ENCODE measurements at places on chromosomes 7 and 10. TPM values are rescaled to one million over a fixed set of nuclear protein-coding genes. Genes with fewer than 3 reads are reported as not detected.

PSD gene
- total RNA-seq: 2.9 TPM

FXYD4 gene
- total RNA-seq: not detected

CPA4 gene
- total RNA-seq: not detected

TAS2R60 gene
- total RNA-seq: 0.80 TPM

XRCC2 gene
- 0.25 TPM for total RNA-seq

CDNF gene
- 3.2 TPM for total RNA-seq

GPR146 gene
- total RNA-seq: 22.2 TPM

ZNF239 gene
- total RNA-seq: 0.96 TPM

NPY gene
- not detected for total RNA-seq

DNA sequence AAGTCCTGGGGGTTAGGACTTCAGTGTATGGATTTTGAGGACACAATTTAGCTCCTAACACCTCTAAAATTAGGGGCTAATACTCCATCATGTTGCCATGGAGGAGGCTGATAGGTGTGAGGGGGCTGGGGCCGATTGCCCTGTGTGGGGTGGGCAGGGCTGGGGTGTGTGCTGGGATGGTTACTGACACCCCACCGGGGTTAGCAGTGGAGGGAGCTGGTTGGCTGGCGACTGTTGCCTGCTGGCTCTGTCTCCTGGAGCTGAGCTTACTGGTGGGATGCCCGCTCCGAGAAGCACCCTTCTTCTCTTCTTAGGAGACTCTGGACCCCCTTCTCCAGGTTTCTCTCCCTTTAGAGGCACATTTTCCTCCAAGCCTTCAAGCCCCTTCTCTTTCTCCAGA is 22.2 kb upstream of the SH2D4B start:
- DNase-seq: no peak
- no peak overlapping the region for H3K4me3 ChIP-seq
- no peaks in the 10 kb centered on the region for H3K27me3 ChIP-seq

GRCh38 chr10:58209669-58210068 is 58.0 kb downstream of the IPMK start:
- H3K27me3 ChIP-seq: no peaks in the 10 kb centered on the region
- DNase-seq: no peak
- no peak overlapping the region for H3K4me3 ChIP-seq

- no peaks in the 10 kb centered on the region for H3K27me3 ChIP-seq
- H3K27ac ChIP-seq: no peak overlapping the region
- no peak for DNase-seq
- no peaks in the 10 kb centered on the region for H3K4me1 ChIP-seq
Observed at GRCh38 chr10:94049911-94050310, 56.2 kb downstream of the PLCE1 start.

DNA sequence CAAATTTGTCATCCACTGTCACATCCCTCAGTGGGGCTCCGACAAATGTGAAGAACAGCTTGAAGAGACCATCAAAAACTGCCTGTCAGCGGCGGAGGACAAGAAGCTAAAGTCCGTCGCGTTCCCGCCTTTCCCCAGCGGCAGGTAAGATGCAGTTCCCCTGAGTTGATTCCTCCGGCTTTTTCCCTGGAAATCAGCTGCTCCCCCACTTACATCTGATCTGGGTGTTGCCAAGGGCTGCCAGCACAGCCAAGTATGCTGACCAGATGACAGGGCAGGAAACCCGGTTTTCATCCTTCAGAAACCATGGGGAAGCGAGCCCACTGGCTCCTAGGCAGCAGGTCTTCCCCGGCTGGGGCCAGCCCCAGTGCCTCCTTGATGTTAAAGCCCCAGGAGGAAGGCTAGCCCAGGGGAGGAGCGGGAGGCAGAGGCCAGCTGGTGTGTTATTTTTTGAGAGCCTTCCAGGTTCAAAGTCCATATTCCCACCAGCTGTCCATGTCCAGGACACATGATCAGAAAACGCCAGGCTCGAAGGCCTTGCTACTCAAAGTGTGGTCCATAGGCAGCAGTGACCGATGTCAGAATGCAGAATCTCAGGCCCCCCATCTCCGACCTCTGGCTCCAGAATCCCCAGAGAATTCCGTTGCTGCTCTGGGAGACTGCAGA is 23.4 kb downstream of the AIFM2 start:
- no peak overlapping the region for H3K27ac ChIP-seq
- DNase-seq: no peak
- H3K27me3 ChIP-seq: no peaks in the 10 kb centered on the region
- H3K4me3 ChIP-seq: no peak overlapping the region

DNA sequence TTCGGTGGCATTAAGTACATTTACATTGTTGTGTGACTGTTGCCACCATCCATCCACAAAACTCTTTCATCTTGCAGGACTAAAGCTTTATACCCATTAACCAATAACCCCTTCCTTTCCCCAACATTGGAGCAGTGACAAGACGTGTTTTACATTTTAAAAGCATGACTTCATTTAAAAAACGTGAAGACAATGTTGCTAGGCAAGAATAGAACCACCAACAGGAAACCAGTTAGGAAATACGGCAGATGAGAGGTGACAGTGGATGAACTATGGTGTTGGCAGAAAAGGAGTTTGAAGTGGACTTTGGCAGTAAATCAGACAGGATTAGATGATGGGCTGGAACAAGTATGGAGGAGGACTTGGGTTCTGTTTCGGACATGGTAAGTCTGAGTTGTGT is 17.0 kb downstream of the TMEM236 start:
- H3K36me3 ChIP-seq: peaks cover 2% of the 10 kb centered on the region
- no peaks in the 10 kb centered on the region for H3K4me1 ChIP-seq
- DNase-seq: no peak

GRCh38 chr7:113582471-113582870 is 336.3 kb downstream of the PPP1R3A start:
- no peaks in the 10 kb centered on the region for H3K4me1 ChIP-seq
- DNase-seq: no peak
- H3K27me3 ChIP-seq: no peaks in the 10 kb centered on the region

GRCh38 chr10:10477844-10478243 is 539.8 kb upstream of the CELF2 start:
- H3K4me1 ChIP-seq: no peaks in the 10 kb centered on the region
- H3K27ac ChIP-seq: no peak overlapping the region
- no peaks in the 10 kb centered on the region for H3K36me3 ChIP-seq
- DNase-seq: no peak
- peaks cover 43% of the 10 kb centered on the region for H3K27me3 ChIP-seq
- H3K4me3 ChIP-seq: no peak overlapping the region

GRCh38 chr7:129703751-129704150 is 92.2 kb downstream of the NRF1 start:
- peaks cover 8% of the 10 kb centered on the region for H3K36me3 ChIP-seq
- H3K27ac ChIP-seq: no peak overlapping the region
- H3K27me3 ChIP-seq: no peaks in the 10 kb centered on the region

DNA sequence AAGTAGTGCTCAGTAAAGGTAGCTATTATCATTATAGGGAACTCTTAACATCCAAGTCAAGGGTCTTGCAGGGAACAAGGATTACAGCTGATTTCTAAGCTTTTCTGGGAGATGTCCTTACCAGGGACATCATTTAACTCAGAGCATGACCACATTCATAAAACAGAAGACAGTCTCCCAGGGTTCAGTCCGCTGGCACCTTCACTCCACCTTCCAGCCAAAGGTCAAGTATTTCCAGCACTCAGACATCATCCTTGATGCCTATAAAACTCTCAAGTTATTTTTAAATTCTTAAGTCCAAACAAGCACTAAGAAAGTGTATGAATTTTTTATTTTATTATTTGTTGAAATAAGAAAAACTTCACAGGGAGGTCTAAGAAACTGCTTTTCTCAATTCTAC is 119.7 kb upstream of the KMT2E start:
- H3K27me3 ChIP-seq: peaks cover 17% of the 10 kb centered on the region
- peaks cover 2% of the 10 kb centered on the region for H3K36me3 ChIP-seq
- no peak overlapping the region for H3K4me3 ChIP-seq
- H3K27ac ChIP-seq: no peak overlapping the region
- H3K4me1 ChIP-seq: peaks cover 7% of the 10 kb centered on the region

DNA sequence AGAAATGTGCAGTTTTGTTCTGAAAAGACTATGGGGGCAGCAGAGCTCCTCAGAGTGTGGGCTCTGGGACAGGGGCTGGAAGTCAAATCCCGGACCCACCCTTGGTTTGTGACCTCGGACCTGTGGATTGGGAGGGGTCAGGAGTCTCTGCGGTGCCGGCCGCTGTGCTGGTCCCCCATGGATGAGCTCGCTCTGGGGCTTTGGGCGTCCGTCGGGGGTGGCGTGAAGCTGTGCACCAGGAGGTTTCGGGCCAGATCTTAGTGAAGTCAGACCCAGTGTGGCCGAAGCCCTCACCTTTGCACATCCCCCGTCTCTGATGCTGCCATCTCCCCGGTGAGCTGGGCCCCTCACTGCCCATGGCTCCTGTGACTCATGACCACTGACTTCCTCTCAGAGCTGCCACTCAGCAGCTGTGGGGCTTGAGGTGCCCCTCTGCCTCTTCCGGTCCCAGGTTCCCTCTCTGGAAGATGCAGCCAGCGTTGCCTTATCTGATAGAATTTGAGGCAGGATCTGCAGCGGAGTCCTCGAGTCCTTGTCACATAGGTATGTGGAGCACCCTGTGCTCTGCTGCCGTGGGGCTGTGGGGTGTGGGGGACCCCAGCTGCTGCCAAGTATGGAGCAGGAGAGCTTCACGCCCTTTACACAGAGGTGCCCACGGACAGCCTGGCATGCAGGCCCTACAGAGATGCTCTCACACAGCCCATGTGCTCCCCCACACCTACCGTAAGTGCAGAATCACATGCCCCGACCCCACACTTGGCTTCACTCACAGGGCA is 11.4 kb upstream of the SCART1 start:
- peak overlapping the region; percentile 93 for H3K27ac ChIP-seq
- peaks cover 5% of the 10 kb centered on the region for H3K36me3 ChIP-seq
- DNase-seq: no peak

- no peaks in the 10 kb centered on the region for H3K36me3 ChIP-seq
- H3K4me3 ChIP-seq: no peak overlapping the region
Observed at GRCh38 chr7:94969434-94970084, 62.2 kb downstream of the PPP1R9A start.

DNA sequence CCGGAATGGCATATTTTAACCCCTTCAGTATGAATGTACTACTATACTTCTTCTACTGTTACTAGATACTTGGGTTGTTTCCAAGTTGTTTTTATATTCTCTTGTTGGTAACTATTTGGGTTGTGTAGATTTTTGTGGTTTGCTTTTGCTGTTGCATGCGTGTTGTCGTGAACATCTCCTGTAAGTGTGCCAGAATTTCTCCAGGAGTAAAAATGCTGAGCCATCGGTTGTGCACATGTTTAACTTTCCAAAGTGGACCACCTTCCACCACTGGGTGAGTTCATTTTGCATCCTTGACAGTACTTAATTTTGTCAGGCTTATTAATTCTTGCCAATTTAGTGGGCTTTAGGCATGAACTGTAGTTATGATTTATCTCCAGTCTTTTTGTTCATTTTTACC is 47.9 kb downstream of the CSGALNACT2 start:
- DNase-seq: no peak
- H3K27ac ChIP-seq: no peak overlapping the region
- no peaks in the 10 kb centered on the region for H3K4me1 ChIP-seq
- H3K4me3 ChIP-seq: no peak overlapping the region

DNA sequence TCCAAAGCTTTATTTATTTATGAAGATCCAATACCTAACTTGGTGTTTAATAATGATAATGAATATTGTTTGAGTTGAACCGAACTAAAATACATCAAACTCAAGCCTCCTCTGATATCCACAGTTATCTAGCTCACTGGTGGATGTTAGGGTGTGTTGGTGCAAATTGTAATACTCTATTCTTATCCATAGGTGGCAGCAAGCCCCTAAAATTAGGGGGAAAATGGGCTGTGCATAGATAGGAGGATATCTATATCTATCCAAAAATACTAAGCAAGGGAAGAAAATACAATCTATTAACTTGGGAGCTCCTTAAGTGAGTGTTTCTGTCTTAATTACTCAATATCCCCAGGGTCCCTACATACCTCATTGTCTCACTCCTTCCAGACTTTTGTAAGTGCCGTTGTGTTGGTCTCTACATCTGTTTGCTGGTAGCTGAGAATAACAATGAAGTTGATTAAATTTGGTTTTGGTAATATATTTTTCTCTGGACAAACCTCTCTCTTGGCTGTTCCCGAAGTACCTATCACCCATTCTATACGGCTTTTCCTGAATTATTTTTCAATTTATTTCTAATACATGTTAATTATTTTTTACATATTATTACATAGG is 55.0 kb upstream of the VWDE start:
- H3K4me1 ChIP-seq: no peaks in the 10 kb centered on the region
- DNase-seq: no peak

DNA sequence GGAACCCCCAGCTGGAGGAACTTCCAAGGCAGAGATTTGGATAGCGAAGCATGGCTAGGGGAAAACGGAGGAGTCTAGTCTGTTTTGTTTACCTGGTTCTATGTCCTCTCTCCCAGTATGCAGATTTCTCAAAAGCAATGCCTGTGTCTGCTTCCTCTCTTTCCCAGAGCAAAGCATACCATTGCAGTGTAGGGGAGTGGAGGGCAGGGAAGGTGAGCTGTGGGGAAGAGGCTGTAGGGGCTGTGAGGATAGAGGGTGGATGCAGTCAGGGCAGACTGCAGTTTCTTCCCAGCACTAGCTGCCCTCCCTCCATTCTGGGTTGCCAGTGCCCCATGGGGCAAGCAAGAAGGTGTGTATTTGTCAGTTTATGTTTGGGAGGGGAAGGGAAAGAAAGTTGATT is 16.9 kb upstream of the TSPAN14 start:
- H3K27ac ChIP-seq: no peak overlapping the region
- no peak for DNase-seq
- H3K4me3 ChIP-seq: no peak overlapping the region

- no peak for DNase-seq
- no peaks in the 10 kb centered on the region for H3K4me1 ChIP-seq
- no peaks in the 10 kb centered on the region for H3K27me3 ChIP-seq
- no peaks in the 10 kb centered on the region for H3K36me3 ChIP-seq
- H3K27ac ChIP-seq: no peak overlapping the region
Observed at GRCh38 chr7:14685167-14685566, 217.4 kb downstream of the DGKB start.

GRCh38 chr10:10396601-10397000 is 621.1 kb upstream of the CELF2 start:
- no peaks in the 10 kb centered on the region for H3K36me3 ChIP-seq
- H3K4me3 ChIP-seq: no peak overlapping the region
- H3K4me1 ChIP-seq: no peaks in the 10 kb centered on the region

GRCh38 chr7:98641646-98642500 is 24.8 kb downstream of the NPTX2 start:
- H3K36me3 ChIP-seq: no peaks in the 10 kb centered on the region
- peaks cover 5% of the 10 kb centered on the region for H3K27me3 ChIP-seq
- DNase-seq: no peak
- no peak overlapping the region for H3K4me3 ChIP-seq
- H3K27ac ChIP-seq: no peak overlapping the region
- H3K4me1 ChIP-seq: no peaks in the 10 kb centered on the region

DNA sequence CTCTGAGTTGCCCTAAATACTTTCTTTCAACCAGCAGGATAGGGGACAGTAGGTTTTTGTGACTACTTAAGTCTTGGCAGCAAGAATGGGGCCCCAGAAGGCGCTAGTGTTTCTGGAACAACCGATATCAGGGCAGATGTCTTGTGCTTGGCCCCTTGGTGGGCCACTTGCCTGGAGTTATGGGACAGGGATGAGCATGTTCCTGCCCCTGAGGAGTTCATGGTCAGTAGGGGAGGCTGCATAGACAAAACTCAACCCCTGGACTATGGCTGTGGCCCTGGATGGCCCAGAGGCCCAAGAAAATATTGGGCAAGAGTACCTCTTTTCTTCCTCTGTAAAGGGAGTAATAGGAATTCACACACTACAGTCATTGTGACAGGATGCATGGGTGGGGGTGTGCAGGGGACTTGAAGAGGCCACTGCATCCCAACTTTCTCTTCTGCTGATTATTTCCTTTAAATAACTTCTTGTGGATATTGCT is 57.7 kb upstream of the IGFBP3 start:
- H3K27ac ChIP-seq: no peak overlapping the region
- no peak for DNase-seq
- H3K4me1 ChIP-seq: no peaks in the 10 kb centered on the region
- no peak overlapping the region for H3K4me3 ChIP-seq
- no peaks in the 10 kb centered on the region for H3K27me3 ChIP-seq
